ENCODE measurements at places on chromosomes 7 and 10.
A peak's percentile ranks its signal among the peaks of the same experiment; 100 is the strongest.

- no peak for DNase-seq
These were observed 61.3 kb downstream of the YKT6 start for GRCh38 chr7:44262031-44262430.

- DNase-seq: no peak
These were observed 99.0 kb downstream of the GNAT3 start for GRCh38 chr7:80412842-80413241.

DNA sequence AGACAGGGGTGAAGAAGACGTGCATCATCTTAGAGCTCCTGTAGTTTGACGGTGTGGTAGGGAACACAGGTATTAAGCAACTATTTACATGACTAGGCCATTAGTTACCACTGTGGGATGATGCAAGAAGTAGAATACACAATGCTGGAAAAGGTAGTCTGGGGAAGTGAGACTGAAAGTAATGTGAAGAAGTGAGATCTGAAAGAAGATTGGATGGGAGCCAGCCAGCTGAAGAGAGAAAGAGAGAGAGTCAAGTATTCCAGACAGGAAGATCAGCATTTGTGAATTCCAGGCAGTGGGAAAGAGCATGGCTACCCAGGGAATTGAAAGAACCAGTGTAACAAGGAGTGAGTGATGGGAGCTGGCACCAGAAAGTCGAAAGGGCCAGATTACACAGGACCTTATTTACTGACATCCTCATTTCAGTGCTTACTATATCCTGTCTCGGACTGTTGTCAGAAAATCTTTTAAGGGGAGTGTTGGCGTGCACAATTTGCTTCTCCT lies 4.0 kb upstream of the CFAP58 start:
- DNase-seq: no peak

DNA sequence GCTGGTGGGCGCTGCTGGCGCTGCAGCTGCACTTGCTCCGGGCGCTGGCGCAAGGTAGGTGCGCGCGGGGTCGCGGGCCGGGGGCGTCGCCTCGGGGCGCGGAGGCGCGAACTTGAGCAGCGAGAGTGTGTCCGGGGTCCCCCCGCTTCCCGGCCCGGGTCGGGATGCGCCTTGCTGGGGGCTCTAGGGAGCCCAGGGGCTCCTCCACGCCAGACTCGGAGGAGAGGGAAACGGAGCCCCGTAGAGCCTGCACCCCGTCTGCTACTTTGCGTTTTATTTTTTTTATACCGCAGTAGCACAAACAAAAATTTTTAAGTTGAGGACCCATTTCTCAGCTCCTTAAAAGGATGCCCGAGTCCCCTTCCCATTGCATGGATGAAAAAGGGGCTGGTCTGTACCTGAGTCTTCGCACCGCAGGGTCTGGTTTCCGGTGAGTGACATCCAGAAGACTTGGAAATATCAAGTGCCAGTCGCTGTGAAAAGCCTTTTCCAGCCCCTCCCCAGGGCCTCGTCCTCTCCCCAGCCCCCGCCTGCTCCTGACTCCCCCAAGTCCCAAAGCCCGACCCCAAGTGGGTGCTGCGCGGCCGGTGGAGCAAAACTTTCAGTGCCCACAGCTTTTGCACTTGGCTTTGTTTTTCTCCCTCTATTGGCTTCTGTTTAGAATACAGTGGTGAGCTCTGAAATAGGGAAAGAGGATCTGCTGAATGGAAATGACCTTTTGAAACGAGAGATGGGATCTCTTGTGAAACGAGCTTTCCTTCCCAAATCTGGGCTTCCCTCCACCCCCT lies 973 bp downstream of the SDK1 start:
- DNase-seq: peak; percentile 32

DNA sequence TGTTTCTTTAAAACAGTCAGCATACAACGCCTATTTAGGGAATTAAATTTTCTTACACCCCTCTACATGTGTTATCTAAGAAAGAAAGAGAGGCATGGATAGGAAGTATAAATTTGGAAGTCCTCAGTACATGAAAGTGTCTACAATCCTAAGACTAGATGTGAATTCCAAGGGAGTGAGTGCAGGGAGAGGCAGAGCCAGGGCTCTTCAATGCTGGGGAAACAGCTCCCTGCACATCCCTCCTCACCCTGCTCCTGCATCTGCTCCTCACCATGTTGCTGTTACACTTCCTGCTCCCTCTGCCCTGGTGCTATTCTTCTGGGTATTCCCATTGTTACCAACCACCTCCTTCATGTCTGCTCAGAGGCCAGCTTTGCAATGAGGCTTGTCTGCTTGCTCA lies 229.1 kb upstream of the AKR1E2 start:
- DNase-seq: no peak

GRCh38 chr10:119801176-119801575 lies 71.5 kb downstream of the MCMBP start:
- DNase-seq: no peak

DNA sequence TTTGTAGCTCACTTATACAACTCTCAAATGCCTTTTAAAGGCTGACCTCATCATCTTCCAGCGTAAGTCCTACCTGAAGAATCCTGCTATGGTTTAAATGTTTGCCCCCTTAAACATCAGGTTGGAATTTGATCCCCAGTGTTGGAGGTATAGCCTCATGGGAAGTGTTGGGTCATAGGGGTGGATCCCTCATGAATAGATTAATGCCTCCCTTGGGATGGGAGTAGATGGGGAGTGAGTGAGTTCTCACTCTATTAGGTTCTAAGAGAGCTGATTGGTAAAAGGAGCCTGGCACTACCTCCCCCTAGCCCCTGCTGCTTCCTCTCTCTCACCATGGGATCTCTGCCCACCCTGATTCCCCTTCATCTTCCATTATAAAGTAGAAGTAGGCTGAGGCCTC lies 285.6 kb downstream of the FZD1 start:
- DNase-seq: no peak

- DNase-seq: no peak
These were observed 4.7 kb downstream of the HOXA1 start for GRCh38 chr7:27091105-27091504.

DNA sequence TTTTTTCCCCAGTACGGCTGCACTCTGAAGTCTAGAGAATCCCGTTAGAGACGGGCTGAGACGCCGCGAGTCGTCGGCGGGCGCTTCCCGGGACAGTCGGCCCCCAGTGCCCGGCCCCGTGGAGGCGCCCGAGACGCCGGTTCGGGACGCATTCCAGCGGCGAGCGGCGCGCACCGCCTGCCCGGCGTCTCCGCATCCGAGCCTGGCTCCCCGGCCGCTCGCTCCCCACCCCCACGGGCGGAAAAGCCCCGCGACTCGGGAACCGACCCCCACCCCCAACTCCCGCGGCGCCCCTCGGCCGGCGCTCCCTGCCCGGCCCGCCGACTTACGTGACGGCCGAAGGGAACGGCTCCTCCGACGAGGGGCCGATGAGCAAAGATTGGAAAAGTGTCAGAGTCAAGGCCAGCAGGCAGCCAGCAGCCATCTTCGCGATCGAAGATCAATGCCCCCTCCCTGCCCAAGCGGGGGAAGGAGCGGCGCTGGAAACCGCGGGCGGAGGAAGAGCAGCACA lies 486 bp downstream of the CACNA2D1 start:
- peak; percentile 57 for DNase-seq

DNA sequence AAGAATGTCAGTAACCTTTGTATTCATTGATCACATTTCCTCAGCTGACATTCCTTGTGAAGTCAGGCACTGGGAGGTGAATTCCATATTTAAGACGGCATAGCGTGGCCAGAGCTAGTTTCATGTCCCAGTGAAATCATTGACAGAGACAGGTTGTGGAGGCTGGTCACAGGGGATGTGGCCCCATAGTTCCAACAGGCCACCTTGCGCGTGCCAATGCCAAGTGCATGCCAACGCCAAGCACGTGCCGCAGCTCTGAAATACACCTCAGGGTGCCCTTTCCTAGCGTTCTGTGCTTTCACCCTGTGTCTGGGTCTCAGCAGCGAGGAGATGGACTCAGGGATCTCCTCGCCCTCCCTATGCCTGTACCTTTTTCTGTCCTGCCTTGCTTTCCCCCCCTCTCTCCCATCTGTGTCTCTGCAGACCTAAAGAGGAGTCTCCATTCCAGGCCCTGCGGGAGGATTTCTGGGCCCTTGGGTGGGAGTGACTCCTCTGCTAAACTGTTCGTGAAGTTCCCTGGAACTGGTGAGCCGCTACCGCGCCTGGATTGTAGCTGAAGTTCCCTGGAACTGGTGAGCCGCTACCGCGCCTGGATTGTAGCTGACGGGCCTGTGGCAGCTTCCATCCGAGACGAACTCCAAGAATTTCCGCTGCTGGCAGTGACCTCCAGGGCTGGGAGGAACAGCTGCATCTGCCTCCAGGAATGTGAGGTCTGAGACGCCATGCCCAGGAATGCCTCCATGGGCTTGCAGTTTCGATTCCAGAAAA lies 19.7 kb downstream of the AQP1 start:
- DNase-seq: no peak

DNA sequence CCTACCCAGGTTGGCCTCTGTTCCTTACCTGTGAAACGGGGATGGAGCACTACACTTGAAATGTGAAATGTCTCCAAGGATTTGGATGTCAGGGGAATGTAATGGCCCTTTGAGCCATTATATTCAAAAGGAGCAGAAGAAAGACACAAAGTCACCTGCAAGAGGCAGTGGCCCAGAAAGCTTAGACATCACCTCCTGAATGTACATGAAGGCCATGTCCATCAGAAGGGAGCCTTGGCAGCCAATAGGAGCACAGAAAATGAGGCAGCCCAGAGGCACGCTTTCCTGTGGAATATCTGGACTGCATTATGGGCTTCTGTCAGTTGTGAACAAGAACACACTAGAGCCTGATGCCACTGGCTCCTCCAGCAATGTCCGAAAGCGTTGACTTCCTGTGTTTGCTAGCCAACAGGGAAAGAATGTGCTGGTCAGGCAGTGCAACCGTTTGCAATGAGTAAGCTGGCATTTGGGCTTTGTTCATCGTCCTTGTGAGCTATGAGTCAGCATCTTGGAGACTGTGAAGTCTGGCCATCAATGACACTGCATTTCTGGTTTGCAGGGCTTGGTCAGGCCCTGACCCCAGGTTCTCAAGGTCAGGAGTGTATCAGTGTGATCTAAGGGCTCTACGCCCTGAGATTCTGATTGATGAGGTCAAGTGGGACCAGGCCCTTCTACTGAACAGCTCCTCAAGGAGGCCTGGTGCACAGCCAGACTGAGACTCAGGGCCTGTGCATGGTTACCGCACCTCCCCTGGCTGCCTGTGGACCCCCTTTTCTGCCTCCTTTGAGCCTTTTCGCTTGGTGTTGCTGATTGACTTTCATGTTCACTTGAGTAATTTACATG lies 222.4 kb downstream of the RPS24 start:
- no peak for DNase-seq

DNA sequence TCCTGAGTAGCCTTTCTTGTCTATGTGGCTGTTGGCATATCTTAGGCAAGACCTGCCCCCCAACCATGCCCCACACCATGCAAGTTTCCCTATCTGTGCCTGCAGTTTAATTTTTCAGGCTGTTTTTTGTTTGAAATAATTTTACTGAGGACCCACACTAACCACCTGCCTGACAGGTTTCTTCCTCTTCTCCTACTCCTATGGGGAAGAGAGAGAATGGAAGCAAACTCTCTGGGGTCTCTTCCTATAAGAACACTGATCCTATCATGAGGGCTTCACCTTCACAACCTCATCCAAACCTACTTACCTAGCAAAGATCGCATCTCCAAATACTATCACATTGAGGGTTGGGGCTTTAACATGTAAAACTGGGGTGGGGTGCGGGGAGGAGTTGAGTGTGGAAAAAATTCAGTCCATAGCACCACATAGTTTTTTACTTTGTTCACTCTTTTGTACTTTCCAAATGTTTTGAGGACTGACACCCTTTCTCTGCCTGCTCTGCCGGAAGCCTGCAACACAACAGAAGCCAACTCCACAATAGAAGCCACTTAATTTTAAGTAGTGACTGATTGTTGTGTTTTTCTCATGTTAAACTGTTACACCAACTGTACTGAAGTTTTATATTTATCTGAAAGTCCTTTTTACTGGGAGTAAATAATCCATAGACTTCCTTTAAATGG lies 67.2 kb upstream of the CSTF2T start:
- DNase-seq: no peak

DNA sequence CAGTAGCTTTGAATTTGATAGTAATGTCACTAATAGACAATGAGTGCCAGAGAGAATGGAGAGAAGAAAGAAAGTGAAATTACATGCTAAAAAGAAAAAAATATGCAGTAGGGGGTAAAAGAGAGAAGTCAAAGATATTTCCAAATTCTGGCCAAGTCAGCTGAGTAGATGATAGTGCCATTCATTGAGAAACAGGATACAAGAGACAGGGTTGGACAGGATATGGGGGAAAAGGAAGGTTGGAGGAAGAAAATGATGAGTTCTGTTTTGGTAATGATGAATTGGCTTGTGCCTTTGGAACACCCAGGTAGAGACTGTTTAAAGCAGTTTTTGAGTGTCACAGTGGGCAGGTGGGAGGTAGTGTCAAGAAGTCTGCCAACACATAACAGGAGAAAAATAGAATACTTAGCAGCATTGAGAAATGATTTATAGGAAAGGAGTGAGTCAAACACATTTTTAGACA lies 78.3 kb downstream of the LRRC17 start:
- no peak for DNase-seq

DNA sequence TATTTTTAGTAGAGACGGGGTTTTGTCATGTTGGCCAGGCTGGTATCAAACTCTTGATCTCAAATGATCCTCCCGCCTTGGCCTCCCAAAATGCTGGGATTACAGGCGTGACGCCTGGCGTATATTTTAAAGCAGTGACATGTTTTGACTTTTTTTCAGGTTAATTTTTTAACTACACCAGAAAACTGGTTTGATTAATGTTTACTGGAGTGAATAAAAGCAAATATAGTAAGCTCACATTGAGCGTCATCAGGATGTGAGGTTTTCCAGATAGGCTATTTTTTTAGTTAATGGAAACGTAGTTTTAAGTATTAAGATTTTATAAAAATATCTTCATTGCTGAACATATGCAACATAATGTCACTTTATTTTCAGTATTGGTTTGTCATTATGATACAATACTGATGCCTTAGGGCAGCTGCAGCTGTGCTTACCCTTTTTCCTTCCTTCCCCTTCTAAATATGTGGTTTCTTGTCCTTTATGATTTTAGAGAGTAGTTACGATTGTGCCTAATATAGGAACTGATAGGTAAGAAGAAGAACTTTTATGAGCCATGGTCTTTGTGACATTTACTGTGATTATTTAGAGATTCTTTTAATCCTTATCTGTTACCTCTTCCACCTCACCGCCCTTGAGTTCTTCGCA lies 37.3 kb downstream of the TMEM60 start:
- DNase-seq: no peak

GRCh38 chr10:26222563-26222962 lies 6.0 kb downstream of the GAD2 start:
- DNase-seq: no peak

DNA sequence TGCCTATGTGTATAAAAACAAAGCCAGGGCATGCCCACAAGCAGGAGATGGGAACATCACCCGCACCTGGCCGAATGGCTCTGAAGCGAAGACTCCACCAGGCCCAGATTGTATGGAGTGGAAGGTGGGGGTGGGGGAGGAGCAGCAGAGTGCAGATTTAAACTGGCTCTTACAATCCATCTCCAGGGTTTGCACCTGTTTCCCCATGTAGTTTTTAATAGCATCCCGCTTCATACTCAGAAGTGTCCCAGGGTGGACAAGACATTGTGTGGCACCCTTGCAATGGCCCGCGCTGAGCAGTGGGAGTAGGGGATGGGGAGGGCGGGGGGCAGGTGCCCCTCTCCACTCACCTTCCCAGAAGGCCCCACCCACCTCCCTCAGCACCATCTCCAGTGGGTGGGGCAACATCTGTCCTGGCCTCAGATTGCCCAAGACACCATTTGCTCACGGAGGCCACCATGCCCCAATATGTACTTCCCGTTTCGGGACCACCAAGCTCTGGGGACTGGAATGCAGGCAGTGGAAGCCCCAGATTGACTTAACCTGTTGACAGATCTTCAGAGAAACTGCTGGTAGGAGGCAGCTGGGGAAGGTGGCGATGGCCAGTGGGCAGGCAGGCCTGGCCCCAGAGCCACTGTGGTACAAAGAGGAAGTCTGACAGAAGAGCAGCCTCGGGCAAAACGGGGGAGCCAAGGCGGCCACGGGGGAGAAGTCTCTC lies 23.0 kb downstream of the VSIR start:
- DNase-seq: no peak
